ENCODE measurements at places on chromosomes 4 and X.

GRCh38 chrX:151698485-151698884, 3.2 kb downstream of the PRRG3 start:
- no peak for DNase-seq

- peak; percentile 11 for DNase-seq
These were observed 265.9 kb downstream of the ADAMTS3 start for GRCh38 chr4:72302981-72303704.

GRCh38 chr4:185092535-185093197, 50.4 kb upstream of the SLC25A4 start:
- no peak for DNase-seq

- DNase-seq, result no peak
These were observed 67.5 kb upstream of the GPR34 start for GRCh38 chrX:41621222-41621723.

DNA sequence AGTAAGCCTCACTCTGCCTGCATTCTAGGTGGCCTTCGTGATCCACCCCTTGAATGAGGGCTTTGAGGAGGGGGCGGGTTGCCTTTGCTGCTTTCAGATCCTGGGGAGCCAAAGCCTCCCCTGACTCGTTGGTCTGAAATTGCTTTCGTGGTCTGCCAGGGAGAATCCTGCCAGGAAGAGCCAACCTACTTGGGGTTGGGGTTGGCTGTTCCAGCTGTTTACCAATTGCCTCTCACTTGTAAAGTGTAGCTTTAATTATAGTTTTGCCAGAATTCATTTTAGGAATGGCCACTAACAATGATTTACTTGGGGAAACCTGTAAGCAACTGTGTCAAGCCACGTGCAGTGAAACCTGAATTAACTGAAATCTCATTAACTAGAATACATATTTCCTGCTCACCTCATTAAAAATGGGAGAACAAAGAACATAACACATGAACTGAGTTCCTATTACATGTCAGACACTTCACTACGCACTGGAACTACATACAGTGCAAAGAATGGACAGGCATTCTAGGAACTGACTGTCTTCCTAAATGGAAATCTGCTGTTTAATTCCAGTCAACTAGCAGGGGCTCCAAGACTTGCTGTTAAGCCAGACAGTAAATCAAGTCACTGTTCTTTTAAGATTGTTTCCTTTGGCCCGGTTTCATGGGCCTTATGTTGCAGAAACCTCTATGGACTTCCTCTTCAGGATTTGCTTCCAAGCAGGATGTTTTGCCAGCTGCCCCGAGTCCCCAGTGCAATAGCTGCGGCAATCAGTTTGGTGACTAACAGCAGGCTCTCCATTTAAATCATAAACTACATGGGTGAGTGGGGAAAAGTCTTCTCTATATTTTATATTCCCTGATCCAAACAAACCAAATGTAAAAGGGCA, 16.4 kb upstream of the NKRF start:
- DNase-seq, result no peak

GRCh38 chrX:14932136-14932535, 58.9 kb downstream of the MOSPD2 start:
- no peak for DNase-seq

- no peak for DNase-seq
These were observed 47.3 kb upstream of the DOCK11 start for GRCh38 chrX:118448273-118448783.

DNA sequence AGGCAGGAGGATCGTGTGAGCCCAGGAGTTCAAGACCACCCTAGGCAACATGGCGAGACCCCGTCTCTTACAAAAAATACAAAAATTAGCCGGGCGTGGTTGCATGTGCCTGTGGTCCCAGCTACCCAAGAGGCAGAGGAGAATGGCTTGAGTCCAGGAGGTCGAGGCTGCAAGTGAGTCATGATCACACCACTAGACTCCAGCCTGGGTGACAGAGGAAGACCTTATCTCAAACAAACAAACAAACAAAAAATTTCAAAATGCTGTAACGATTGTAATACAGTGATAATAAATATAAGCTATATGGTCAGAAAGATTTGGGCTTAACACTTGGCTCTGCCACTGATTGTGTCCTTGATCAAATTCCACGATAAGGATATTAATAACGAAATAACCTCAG, 24.2 kb downstream of the SLC25A4 start:
- no peak for DNase-seq

DNA sequence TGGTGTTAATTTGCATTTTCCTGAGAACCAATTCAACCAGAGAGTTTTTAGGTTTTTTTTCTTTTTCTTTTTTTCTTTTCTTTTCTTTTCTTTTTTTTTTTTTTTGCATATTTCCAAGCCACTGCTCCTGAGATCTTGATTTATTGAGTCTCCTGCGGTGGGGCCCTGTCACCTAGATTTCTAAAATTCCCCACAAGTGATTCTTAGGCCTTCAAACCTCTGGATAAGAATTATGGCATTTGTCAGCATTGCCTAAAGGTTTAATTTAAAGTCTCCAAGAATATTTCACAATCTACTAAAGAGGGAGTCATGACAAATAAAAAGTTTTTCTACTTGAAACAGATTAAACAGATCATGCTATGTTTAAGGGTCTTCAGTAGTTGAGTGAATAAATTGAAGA, 84.9 kb downstream of the GAB1 start:
- DNase-seq, result no peak

GRCh38 chrX:83022020-83022419, 486.1 kb upstream of the POU3F4 start:
- no peak for DNase-seq

DNA sequence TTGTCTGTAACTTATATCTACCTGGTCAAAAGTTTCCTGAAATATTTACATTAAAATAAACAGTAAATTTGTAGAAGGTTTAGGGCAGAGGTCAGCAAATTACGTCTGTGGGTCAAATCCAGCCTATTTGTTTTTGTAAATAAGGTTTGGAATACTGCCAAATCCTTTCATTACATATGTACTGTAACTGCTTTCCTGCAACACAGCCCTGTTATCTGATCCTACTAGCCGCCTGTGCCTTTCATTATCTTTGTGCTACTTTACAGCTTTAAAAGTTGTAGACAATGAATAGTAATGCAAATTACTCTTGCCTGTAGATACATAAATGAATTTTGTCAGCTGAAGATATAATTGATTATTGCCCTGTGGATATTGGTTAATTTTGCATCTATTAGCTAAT, 369.6 kb upstream of the SLC7A11 start:
- no peak for DNase-seq

- no peak for DNase-seq
These were observed 289.2 kb upstream of the MAD2L1 start for GRCh38 chr4:120355881-120356280.

- DNase-seq, result no peak
These were observed 95.3 kb downstream of the FANCB start for GRCh38 chrX:14777525-14777924.

DNA sequence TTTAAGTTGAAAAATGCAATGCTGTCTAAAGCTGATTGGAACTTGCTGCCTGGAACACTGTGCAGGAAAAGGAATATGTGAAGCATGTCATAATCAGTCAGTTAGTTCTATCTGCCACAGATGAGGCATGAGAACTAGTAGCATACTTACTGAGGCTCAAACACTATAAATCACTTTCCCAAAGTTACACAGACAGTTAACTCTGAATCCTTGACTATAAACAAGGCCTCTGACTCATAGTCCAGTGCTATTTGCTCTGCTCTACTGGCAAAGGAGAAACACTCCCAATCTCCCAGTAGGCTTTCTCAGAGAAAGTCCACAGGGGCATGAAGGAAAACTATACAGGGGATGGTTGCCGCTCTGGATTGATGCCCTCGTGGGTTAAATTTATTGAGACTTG, 2078.4 kb upstream of the TENM3 start:
- no peak for DNase-seq

GRCh38 chrX:11766487-11766886, 8.4 kb downstream of the MSL3 start:
- DNase-seq, result no peak

DNA sequence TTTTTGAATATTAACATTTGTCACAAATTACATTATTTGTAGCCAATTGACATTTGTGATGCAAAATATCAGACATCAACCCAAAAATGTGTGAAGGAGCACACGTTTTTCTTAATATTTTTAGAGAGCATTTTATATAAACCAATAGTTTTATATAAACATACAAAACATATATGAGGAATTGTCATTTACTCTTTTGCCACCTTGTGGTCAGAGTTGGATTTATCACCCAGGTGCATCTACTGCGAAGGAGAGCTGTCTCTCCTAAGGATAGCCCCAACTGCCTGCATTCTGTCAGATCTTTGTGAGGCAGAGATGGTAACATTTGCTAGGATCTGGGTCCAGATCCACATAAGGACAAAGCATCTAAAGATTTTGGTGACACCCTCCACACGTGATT, 2.5 kb upstream of the USP27X start:
- DNase-seq, result peak; percentile 33

DNA sequence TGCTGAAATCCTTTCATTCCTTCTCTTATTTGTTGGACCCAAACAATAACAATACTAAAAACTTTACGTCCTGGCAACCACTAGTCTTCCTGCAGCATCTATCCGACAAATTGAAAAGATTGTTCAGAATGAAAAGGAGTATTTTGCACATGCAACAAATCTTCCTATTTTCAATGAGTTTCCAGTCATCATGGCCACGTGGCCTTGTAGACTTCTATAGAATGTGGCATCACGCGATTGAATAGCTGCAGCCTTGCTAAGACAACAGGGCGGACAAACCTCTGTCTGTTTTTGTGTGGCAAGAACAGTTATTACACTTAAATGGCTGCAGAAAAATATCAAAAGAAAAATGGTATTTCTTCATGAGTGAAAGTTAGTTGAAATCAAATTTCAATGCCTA, 297.9 kb upstream of the LCORL start:
- no peak for DNase-seq

GRCh38 chrX:49977319-49978090, 55.1 kb downstream of the CLCN5 start:
- DNase-seq, result no peak

DNA sequence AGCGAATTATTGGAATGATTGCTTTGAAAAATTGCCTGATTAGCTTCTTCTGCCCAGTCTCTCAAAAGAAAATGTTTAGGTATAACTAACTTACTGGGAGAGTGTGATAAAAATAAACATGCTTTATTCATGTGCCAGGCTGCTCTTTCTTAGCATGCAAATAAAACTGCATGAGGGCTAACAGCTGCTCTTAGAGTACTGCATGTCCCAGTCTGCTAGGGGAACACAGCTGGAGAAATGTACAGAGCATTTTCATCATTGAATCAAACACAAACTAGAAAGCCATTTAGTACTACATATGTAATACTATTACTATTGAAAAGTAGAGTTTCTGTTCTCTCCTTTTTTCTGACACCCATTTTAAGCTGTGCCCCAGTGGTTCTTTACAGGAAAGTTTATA, 726.0 kb downstream of the GRID2 start:
- DNase-seq, result no peak

- DNase-seq, result no peak
These were observed 243.8 kb downstream of the PPP3CA start for GRCh38 chr4:101103381-101104142.

DNA sequence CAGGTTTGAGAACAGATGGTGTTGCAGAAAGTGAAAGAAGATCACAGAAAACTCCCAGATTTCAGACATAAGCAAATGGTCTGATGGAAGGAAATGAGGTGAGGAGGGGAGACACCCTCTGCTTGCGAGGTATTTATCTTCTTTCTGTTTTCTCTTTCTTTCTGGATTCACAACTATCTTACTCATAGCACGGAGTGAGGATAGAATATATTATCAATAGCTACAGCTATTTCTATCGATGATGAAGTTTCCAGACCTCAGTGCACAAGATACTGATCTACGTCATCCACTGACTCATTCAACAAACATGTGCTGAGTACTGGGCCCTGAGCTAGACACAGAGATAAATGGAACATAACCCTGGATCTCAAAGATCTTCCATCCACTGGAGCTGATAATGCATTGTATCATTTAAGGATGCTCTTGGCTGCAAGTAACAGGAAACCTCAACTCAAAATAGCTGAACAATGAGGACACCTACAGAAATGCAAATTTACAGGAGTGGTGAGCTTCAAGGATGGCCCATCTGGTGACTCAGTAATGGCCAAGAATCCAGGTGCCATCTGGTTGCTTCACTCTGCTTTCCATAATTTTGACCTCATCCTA, 21.2 kb downstream of the SLC2A9 start:
- no peak for DNase-seq

DNA sequence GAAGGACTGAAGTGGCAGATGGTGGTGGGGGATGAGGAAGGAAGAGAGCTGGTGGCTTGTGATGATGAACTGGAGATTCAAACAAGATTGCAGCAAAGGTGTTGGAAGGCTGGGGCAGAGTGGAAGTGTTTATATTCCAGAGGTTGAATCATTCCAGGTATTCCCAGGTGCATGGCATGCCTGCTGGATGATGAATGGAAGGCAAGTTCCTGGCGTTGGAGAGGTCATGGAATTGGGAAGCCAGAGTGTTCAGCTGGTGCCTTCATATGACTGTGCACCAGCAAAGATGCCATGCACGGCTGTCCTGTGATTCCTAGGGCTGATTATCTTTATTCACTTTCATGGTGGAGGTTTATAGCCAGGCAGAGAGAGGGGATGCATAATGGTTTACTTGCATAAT, 135.8 kb upstream of the PUDP start:
- DNase-seq, result no peak

DNA sequence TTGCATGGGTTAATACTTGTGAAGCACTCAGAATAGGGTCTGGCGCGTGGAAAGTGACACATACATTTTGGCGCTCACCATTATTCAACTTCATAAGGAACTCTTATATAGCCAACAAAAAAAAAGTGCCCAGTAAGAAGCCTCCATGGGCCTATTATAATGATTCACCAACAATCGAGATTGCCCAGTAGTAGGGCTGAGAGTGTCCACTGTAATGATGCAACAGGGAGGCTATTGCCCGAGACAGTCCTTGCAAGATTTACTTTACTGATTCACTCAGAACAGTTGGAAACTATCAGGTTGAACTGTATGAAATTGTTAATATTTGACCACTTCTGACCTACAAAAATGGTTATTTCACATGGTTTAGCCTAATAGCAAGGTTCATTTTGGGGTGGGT, 86.0 kb downstream of the PJA1 start:
- no peak for DNase-seq

GRCh38 chr4:148542922-148543623, 100.9 kb upstream of the NR3C2 start:
- DNase-seq, result no peak

DNA sequence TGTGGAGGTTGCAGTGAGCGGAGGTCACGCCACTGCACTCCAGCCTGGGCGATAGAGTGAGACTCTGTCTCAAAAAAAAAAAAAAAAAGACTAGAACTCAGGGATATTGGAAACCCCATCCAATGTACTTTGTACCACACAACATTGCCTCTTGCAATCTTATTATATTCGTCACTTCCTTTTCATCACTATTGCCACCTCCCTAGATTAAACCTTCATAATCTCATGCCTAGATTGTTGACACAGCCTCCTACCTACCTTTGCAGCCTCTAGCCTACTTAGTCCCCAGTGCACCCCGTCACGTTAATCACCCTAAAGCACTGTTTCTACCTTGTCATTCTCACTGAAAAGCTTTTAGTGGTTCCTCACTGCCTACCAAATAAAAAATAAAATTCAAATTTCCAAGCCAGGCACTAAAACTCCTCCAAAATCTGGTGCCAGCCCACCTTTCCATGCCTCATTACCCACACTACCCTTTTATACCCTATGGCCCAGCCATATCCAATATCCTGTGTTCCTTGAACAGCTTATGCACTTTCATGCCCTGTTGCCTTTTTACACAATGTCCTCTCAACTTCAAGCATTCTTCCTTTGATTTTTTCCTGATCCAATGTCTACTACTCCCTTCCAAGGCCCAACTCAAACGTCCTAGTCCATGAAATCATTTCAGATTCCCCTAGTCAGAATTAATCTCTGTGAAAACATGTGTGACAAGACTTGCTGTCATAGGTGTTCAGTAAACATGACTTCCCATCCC, 23.6 kb upstream of the GJB1 start:
- no peak for DNase-seq

Data from NCI-H1930 (cell line).